GM06990 (cell line): ENCODE measurements at places on chromosomes 2 and 18.

- DNase-seq: no peak
Observed at GRCh38 chr2:176103194-176103593, 3.6 kb downstream of the HOXD12 start.

GRCh38 chr2:207428573-207428972, 101.2 kb upstream of the CREB1 start:
- DNase-seq: no peak

DNA sequence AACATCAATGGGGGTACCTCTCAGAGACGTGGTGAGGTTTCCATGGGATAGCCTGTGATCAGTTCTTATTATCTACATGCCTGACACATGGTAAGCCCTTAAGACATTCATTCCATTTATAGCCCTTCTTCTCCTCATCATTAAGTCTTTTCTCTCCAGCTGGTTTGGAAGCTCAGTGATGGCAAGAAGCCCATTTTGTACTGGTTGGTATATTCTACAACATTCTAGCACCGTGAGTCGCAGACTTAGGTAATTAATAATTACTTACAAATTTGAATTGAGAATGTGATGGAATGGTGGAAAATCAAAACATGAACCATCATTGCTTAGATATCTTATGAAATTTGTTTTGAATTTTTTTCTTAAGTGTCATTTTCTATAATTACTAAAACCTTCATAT, 472.6 kb downstream of the DLGAP1 start:
- no peak for DNase-seq

DNA sequence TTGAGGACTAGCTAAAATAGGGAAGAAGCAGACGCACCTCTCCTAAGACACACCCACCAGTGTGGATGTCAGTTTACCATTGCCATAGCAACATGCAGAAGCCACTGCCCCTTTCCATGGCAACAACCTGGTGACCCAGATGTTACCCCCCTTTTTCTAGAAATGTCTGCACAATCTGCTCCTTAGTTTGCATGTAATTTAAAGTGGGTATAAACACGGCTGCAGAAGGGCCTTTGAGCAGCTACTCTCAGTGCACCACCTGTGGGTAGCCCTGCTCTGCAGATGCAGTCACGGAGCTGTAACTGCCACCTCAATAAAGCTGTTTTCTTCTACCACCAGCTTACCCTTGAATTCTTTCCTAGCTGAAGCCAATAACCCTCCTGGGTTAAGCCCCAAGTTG, 87.1 kb downstream of the FBXO15 start:
- DNase-seq: no peak

GRCh38 chr2:151261977-151262291, 271 bp upstream of the RBM43 start:
- no peak for DNase-seq

DNA sequence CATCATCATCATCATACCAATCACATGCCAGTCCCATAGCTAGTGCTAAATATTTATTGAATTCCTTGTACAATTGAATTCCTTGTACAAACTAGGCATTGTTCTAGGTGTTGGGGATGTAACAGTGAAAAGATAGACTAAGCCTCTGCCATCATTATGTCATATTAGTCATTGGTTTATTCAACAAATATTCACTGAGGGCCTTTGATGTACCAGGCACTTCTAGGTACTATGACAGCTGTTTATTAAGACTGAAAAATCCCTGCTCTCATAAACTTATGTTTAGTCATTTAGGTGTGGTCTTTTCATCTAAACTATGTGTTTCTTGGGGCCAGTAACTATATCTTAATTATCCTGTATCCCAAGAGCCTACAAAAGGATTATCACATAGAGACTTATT, 412.3 kb upstream of the ETAA1 start:
- no peak for DNase-seq

DNA sequence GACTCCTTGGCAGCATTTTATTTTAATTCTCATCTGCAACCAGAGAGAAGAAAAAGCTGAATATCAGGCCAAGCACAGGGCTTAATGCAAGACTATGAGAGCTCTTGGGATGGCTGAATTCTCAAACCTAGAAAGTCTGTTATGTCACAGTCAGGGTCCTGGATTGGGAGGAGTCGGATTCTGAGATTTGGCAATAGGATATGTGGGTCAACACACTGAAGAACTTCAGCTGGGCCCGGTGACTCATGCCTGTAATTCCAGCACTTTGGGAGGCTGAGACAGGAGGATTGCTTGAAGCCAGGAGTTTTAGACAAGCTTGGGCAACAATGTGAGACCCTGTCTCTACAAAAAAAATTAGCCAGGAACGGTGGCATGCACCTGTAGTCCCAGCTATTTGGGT, 102.4 kb downstream of the COL3A1 start:
- no peak for DNase-seq

DNA sequence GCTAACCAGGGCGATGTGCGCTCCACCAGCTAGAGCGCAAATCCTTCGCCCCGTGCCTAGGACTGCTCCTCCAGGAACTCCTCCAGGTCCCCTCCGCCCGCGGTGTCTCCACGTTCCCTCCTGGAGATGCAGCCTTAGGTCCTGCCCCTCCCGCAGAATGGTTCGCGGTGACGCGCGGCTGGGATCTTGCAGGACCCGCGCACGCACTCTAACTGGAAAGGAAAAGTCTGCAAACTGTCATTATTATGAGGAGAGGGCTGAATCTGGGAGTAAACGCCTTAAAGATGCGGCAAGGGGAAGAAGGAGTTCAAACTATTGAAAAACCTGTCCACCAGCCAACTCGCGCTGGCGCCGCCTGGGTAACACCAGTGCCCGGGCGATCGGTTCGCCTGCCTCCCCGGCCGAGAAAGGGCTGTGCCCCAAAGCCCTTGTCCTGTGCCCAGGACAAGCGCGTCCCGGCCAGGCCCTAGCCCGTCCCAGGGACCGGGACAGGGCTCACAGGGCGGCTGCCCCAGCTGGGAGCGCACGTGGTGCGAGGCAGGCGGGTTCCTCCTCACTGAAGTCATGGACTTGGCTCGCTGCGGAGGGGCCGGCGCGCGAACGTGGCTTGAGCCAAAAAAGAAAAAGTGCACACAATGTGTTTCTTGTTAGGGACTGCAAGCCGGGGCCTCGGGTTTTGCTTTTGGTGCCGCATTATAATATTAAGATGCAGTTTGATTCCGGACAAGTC, 5.5 kb upstream of the ID2 start:
- DNase-seq: peak; percentile 22

DNA sequence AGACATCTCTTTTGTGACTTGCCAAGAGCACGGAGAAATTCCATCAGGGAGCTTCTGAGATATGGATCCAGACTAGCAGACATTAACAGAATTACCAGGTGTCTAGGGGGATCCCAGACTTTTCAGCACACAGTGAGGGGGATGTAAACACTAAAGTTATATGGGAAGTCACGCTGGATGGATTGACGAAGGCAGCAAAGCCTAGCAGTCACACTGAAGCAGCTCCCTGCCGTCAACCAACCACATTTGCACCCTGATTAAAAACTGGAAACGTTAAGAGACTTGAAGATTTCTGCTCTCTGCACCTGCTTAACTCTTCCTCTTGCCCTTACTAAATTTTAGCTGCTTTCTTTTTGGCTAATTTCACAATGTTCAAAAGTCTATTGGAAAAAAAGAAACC, 62.5 kb upstream of the BCL2L11 start:
- DNase-seq: no peak

DNA sequence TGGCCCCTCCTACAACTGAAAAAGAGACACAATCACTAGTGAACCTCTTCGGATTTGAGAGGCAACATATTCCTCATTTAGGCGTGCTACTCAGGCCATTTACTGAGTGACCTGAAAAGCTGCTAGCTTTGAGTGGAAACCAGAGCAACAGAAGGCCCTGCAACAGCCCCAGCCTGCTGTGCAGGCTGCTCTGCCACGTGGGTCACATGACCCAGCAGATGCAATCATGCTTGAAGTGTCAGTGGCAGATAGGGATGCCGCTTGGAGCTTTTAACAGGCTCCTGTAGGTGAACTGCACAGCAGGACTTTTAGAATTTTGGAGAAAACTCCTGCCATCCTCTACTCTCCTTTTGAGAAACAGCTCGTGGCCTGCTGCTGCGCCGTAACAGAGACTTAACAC, 578.6 kb upstream of the RAB6C start:
- no peak for DNase-seq

DNA sequence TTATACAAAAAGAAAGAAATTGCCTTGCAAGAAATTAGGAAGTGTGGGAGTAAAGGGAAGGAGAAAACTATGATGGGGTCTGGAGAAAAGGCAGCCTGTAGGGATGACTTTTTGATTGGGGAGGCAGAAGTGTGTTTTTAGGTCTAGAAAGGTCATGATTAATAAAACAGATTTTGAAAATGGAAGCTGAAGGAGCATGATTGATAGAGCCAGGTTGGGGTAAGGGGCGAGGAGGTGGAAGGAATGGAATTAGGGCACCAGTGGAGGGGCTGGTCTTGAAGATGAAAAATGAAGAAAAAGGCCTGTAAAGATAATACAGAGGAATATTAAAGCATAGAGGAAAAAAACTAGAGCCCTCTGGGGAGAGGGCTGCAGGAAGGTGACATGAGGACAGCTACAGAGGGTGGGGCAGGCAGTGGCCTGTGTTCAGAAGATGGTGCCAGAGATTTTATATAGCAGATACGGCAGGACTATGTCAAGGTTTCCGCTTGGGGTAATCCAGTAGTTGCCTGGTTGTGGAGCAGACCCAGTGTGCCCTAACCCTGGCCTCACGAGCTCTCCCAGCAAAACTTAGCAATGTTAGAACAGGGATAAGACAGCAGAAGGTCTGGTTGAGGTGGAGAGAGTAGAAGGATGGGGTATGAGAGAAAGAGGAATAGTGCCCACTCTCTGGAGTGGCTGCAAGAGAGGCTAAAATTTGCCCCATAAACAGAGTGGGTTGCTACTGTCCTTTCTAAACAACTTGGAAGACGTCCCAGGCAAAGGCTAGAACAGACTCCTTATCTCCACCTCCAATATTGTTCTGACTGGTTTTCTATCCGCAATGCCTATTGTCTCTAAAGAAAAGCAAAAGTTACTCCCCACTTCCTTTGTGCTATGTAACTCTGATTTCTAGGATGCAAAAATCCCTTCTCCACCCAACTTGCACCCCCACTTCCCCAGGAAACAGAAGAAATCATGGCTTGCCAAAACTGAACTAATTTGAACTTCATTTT, 287.3 kb downstream of the AGPS start:
- no peak for DNase-seq

GRCh38 chr2:47401789-47402554, 984 bp upstream of the MSH2 start:
- DNase-seq: no peak

GRCh38 chr18:75211002-75211621, 515 bp downstream of the TSHZ1 start:
- peak; percentile 64 for DNase-seq

- DNase-seq: no peak
Observed at GRCh38 chr2:113067681-113068080, at the start of gene IL1F10. Gene IL1F10 (plus strand): TSS chr2:113067970. CDS start chr2:113072739, 4,769 bp downstream.

DNA sequence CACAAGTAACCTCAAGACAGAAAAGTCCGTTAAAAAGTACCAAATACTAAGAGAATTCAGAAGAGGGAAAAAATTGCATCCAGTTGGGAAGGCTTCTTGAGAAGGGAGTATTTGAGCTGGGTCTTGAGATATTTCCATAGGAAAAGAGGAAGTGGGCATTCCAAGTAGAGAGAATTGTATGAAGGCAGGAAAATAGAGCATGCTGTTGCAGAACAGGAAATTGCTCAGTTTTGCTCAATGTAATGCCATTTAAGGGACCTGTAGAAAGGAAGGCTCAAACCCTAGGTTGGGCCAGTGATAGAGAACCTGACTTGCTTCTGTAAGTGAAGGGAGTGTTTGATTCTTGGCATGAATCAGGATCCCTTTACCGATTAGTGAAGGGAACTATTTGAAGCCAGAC, 1.0 kb upstream of the ZC3H8 start:
- DNase-seq: no peak

GRCh38 chr2:513981-514706, 163.1 kb downstream of the TMEM18 start:
- DNase-seq: no peak

DNA sequence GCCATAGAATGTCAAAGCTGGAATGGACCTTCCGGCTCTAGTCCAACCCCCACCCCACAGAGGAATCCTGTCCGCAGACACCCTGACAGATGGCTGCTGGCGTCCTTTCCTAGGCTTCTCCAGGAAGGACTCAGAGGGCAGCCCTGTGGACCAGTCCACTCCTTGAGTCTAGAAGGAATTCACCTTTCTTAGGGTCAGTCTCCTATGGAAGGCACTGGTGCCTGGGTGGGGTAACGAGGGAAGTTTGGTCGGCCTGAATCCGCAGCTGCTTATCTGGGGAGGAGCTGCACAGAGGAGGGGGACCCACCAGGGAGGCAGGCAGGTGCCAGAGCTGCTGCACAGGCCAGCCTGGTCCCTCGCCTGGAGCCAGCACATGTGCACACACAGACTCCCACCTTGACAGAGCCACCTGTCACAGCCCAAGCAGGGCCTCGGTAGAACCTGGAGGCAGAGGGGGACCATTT, 2.5 kb downstream of the DNMT3A start:
- DNase-seq: no peak

- no peak for DNase-seq
Observed at GRCh38 chr18:50074404-50074803, 120.5 kb downstream of the MYO5B start.

- DNase-seq: no peak
Observed at GRCh38 chr2:232908695-232909094, 38.6 kb downstream of the SNORC start.

DNA sequence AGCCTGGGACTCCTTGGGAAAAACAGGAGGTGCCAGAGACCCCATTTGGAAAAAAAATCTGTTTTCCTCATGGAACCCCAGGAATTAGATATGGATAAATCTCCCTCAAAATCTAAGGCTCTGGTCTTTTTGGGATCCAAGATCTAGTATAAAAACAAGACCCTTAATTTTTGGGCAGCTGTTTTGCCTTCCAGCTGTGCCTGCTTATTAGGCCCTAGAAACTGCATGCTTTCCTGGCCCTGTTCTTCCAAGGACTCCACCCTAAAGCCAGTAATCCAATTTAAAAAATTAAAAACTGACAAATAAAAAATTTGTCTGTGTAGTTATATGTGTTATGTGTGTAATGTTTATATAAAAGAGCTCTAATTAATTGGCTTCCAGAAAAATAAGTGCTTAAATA, 274.6 kb downstream of the STK39 start:
- DNase-seq: no peak

DNA sequence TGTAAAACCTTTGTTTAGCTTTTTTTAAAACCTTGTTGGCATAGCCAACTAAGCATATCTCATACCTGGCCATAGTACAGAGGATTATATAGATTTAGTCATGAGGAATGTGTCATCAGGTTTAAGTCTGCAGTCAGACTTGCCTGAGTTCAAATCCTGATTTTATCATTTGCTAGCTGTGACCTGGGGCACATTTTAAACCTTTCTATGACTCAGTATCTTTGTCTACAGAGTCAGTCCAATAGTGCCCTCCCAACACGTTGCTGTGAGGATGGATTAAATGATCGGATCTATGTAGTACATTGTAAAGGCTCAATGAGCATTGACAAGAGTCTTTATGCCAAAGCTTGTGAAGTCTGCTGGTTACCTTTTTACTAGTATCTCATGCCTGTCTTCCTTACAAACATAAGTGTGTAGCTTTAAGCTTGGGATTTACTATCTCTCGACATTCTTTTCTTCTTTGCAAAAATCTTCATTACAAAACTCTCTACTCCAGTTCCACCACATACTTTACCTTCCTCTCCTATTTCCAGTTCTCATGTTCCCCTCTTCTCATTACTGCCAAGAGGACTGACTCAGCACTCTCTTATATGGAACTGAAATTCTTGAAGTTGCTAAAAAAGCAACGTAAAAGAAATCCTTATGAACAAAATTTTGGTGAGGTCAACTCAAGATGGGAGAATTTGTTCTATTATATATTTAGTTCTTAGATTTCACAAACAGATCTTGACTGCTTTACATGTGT, 68.1 kb upstream of the RBMS1 start:
- DNase-seq: no peak
